ENCODE measurements at places on chromosomes 12 and 14. TPM values are rescaled to one million over a fixed set of nuclear protein-coding genes. Genes with fewer than 3 reads are reported as not detected.

DAO gene
- not detected for total RNA-seq

DNA sequence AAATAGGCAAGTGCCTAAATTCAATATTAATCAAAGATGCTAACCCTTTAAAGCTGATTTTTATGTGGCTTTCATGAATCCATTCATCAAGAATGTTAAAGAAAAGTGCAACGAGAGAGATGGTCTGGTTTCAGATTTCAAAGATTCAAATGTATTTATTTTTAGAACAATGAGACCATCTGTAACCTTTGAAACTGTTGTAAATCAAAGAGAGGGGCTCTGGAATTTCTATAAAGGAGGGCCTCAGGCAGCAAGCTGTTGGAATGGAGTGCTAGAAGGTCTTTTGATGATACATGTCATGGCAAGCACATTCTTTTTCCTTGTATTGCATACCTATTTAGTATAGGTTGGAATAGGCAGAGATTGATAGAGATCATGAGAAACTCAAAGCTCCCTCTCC lies 433.0 kb downstream of the LRIG3 start:
- DNase-seq, result no peak

DNA sequence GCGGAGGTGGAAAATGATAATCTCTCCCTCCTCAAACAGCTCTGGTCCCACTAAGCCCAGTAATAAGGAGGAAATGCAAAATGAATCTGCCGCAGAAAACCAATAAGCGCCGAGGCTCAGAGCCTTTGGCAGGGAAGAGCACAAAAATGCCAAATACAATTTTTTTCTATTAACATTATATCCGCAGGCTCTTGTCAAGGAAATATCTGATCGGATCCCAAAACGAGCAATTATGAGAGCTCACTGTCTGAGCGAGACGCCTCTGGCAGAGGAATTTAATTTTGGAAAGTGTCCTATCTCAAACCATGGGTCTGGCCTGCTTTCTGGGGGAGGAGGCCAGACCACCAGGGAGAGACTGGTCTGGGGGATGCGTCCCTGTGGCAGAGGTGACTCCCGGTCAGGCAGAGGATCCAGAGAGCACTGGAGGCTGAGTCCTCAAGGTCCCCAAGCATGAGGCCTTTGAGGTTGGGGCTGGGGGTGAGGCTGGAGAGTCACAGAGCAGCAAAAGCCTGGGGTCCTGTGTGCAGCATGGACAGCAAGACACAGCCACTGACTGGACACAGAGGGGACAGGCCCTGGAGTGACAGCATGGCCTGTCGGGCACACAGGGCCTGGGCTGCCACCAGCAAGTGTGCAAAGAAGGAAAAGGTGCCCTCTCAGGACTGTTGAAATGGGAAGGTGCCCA lies 342.8 kb upstream of the SFSWAP start:
- no peak for DNase-seq

CACNA2D4 gene
- 0.24 TPM for total RNA-seq

DNA sequence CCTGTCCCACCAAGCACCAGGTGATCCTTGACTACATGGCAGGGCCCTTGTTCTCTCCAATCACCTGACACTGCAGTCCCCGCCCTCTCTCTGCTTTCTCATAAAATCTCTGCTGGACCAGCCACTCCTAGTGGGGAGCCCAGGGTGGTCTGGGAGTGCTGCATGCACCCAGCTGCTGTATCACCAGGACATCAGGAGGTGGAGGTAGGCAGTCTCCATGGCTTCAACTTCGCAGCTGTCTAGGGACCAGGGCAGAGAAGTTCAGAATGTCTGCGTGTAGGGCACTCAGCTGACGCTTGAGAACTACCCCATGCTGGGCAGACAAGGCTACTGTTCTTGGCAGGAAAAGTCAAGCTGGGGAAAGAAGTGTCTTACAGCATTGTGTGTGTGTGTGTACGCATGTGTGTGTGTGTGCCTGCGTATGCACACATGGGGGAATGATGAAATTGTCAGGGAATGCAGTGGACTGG lies 2.6 kb downstream of the WSCD2 start:
- no peak for DNase-seq

DNA sequence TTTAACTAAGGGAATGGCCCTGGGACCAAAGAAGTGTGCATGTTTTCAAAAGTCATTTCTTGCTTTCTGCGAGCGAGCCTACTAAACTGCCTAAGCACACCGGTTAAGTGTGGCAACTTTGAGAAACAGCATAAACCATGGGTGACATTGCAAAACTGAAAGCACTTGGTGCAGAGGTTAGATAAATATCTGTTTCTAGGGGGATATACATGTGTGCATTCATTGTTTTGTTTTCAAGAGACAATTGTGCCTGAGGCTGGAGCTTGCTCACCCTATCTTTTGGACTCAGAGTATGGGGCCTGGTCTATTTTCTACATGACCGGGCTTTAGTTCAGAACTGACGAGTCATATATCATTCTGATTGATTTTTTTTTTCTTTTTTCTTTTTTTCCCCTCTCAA lies 923.4 kb downstream of the NRXN3 start:
- no peak for DNase-seq

DNA sequence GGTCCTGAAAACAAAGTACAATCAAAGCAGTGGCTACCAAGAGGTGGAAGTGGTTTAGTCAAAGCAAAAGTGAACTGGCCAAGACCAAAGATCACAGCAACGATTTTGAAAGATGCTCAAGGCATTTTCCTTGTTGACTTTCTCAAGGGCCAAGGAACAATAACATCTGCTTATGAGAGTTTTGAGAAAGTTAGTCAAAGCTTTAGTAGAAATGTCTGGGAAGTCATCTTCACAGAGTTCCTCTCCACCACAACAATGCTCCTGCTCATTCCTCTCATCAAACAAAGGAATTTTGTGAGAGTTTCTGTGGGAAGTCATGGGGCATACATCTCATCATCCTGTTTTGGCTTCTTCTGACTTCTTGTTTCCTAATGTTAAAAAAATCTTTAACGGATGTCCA lies 80.1 kb downstream of the PLEKHA5 start:
- DNase-seq, result no peak

HSPA2 gene
- total RNA-seq, result 11.2 TPM

ANKS1B gene
- total RNA-seq, result not detected

DNA sequence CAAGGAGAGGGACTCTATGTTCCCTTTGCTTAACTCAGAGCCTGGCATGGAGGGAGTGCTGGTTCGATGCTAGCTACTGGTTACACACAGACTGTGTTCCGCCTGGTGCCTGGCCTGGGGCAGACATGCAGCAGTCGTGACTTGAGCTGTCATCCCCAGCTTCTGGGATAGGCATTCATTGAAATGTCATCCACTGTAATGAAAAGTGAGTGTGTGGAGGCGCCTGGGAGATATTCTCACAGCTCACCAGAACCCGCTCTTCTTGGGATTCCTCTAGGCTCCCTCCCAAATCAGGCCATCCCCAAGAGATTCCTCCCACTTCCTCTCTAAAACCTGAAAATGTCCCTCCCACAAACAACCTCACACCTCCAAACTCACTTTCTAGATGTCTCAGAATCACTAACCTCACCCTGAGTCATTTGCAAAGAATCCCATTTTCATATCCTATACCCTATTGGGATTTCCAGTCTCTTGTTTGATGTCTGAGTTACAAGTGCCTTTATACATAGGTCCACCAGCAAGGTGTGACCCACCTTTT lies 82.8 kb downstream of the CRACR2A start:
- peak; percentile 79 for DNase-seq

ZNF605 gene
- total RNA-seq, result 3.5 TPM

- peak; percentile 9 for DNase-seq
These were observed 68.2 kb upstream of the EVL start for GRCh38 chr14:99996951-99997571.

PDZRN4 gene
- total RNA-seq, result not detected

Data from RPMI7951 (cell line).